NCI-H1092 treated with DMSO at 0.1 percent for 48 hours (cell line): ENCODE measurements at places on chromosomes 11 and 22.

DNA sequence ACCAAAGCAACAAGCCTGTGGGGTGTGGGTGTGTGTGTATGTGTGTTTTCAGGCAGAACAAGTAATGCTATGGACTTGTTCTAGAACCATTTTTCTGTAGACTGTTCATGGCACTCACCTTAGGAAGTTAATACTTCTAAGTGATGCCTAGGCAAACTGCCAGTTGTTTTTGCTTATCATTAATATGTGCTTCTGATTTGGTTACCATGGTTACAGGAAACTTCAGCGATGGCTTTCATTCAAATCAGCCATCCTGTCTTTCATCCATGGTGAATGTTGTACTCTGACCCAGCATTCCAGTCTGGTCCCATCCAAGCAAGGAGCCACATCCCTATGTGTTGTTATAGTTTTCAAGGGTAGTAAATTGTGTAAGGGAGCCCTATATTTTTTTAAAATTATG, 49.8 kb upstream of the ARHGAP20 start:
- peak; percentile 75 for DNase-seq

DNA sequence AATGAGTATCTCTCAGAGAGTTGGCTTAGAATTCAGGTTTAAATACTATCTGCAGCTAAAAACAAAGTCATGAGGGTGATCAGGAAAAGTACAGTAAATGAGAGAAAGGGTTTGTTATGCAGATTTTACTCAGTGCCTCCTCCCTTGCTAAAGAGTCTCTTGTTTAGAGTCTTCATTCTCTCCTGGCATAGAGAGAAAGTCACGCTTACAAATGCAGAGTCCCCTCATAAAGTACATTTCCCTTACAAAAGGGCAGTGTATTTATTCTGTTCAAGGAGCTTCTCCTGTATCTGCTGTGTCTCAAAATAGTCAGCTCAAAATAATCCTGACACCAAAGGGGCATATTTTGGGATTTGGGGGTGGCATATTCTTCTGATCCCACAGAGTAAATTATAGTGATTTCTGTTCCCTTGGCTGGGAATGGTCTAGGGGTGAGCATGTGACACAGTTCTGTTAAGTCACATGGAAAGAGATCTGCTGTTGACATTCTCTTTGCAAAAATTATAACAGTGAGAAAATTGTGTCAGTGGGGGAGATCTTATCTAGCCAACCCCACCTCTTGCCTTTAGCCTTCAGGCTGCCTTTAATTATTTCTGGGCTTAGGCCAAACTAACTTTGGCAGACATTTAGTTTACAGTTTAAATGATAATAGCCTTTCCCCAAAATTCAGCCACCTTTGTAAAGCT, 102.9 kb downstream of the MTNR1B start:
- DNase-seq, result no peak

DNA sequence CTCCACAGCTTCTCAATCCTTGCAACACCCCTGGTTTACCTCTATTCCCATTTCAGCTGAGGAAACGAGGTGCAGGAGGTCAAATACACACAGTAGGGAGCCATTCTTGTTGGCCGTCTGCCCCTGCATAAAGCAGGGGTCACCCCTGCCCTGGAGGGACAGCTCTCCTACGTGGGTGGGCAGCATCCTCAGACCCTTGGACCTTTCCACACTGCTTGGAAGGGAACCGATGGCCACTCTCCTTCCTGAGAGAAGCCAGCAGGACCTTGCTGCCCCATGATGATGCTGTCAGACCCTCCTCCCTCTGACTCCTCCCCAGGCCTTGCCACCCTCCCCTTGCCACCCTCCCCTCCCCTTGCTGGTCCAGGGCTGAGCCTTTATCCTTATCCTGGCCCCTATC, 121.1 kb upstream of the SYT13 start:
- no peak for DNase-seq

- DNase-seq, result no peak
Observed at GRCh38 chr11:2673871-2674471, 25.8 kb downstream of the KCNQ1OT1 start.

DNA sequence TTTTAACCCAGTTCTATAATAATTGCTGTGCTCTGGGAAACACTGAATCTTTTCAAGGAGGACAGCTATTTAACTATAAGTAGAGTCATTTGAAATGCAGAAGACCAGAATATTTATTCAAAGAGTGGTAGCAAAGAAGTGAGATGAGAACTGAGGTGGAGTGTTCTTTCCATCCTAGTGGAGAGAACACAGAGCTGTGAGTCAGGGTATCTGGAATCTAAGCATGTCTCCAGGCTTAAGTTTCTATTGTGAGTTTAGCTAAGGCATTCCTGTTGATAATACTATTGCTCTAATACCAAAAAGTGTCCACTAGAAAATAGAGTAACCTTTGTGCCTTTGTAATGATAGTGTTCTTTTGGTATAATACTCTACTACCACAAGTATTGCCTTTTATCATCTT, 32.4 kb downstream of the JAM3 start:
- DNase-seq, result no peak

GRCh38 chr11:86553265-86553664, 119.2 kb downstream of the ME3 start:
- no peak for DNase-seq

DNA sequence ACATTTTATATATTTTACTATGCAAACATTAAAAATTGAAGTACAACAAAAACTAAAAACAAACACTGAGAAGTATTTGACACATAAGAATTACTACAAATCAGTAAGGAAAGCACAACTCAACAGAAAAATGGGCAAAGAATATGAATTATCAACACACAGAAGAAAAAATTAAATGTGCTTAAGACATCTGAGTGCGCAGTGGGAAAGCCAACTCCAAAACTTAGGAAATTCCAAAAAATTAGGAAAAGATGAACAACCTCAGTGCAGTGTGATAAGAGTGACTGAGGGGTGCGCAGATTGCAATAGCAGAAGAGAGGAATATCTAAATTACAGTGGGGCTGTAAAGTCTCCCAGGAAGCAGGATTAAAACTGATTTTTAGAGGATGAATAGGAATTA, 1.9 kb upstream of the TMEM41B start:
- no peak for DNase-seq
